Daoy (cell line): ENCODE measurements at places on chromosomes 2 and 18. TPM values are rescaled to one million over a fixed set of nuclear protein-coding genes. Genes with fewer than 3 reads are reported as not detected.

- DNase-seq, result no peak
These were observed 16.9 kb upstream of the CD28 start for GRCh38 chr2:203689426-203690116.

DNA sequence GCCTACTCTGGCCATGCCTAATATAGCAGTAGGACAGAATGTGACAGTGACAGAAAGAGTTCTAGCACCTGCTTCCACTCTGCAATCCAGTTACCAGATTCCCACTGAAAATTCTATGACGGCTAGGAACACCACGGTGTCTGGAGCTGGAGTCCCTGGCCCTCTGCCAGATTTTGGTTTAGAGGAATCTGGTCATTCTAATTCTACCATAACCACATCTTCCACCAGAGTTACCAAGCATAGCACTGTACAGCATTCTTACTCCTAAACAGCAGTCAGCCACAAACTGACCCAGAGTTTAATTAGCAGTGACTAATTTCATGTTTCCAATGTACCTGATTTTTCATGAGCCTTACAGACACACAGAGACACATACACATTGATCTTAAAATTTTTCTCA lies 45.2 kb upstream of the TTR start:
- DNase-seq, result peak; percentile 7

DNA sequence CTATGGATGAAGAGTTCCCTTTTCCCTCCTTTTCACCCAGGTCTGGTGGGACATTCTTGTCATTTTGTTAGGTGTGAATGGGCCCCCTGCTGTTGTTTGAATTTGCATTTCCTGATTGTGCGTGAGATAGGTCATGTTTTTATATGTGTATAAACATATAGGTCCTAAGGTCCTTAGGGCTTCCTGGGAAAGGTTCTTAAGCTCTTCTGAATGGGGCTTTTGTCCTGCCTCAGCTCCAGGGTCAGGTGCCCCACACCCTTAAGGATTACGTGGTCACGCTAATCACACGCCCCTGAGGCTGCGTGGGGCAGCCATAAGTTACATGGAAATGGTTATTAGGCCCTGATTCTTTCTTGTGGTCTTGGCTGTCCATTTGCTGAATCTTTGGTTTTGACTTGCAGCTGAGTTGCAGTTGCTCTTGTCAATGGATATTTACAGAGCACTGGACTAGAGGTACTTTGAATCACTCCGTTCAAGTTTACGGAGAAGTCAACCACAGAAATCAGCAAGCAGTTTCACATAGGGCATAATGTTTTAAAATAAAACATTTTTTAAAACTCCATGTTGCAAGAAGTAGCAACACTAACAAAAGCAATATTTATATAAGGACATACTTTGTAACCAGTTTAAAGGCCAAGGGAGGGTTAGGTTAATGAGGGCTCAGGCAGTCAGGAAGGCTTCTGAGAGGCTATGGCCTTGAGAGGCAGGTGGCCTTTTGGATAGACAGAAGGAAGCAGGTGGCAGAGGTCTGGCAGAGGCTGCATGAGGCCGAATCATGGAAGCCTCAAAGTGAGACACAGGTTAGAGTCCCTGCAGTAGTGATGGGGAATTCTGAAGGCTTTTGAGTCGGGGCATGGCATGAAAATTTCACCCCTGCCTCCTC lies 24.2 kb downstream of the LIPG start:
- DNase-seq, result no peak

DNA sequence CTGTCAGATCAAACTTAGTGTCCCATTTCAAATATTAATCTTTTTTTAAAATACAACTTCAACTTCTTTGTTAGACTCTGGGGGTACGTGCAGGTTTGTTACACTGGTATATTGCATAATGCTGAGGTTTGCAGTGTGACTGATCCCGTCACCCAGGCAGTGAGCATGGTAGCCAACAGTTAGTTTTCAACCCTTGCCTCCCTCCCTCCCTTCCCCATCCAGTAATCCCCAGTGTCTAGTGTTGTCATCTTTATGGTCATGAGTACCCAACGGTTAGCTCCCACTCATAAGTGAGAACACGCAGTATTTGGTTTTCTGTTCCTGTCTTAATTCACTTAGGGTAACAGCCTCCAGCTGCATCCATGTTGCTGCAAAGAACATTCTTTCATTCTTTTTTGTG lies 23.9 kb downstream of the NOL10 start:
- DNase-seq, result no peak

GRCh38 chr2:230068016-230068650 lies 591 bp downstream of the SLC16A14 start:
- peak; percentile 65 for DNase-seq

CSRNP3 gene
- total RNA-seq, result 0.83 and 2.7 TPM in 2 replicates

IL36G gene
- 0.80 TPM in 1 of 2 replicates, not detected in the other for total RNA-seq

ME2 gene
- 49.3 and 51.2 TPM in 2 replicates for total RNA-seq

PRSS56 gene
- total RNA-seq, result not detected in 2 replicates

TRAPPC8 gene
- 19.3 and 23.2 TPM in 2 replicates for total RNA-seq
